ENCODE measurements at places on chromosomes 7 and 10. TPM values are rescaled to one million over a fixed set of nuclear protein-coding genes. Genes with fewer than 3 reads are reported as not detected.

Gene DYNC1I1
- 0.45 TPM for total RNA-seq

Gene CYP26C1
- total RNA-seq = 0.23 TPM

Gene OR2A12
- total RNA-seq = not detected

Gene PRR15
- 0.59 TPM for total RNA-seq

Gene ARHGEF35
- total RNA-seq = 2.0 TPM

Gene ARMC3
- total RNA-seq = not detected

Gene SLC26A5
- total RNA-seq = not detected

Gene BUB3
- total RNA-seq = 125 TPM

All from smooth muscle cell of the coronary artery (primary cell).